ENCODE measurements at places on chromosomes 4 and X. TPM values are rescaled to one million over a fixed set of nuclear protein-coding genes. Genes with fewer than 3 reads are reported as not detected.

PRRG1 gene
- 11.5 TPM for polyA plus RNA-seq

MED14 gene
- 31.3 TPM for polyA plus RNA-seq

IL9R gene
- polyA plus RNA-seq: not detected

NELFA gene
- 57.1 TPM for polyA plus RNA-seq

GCNA gene
- 0.15 TPM for polyA plus RNA-seq

STS gene
- 5.4 TPM for polyA plus RNA-seq

POU3F4 gene
- 0.44 TPM for polyA plus RNA-seq

DGKK gene
- not detected for polyA plus RNA-seq

CCSER1 gene
- 0.48 TPM for polyA plus RNA-seq

DOCK11 gene
- polyA plus RNA-seq: 6.7 TPM

FSTL5 gene
- 0.46 TPM for polyA plus RNA-seq

RTL5 gene
- polyA plus RNA-seq: 38.0 TPM

BCLAF3 gene
- polyA plus RNA-seq: 2.3 TPM

IQCM gene
- polyA plus RNA-seq: not detected

Measured in brain (organoid and tissue), 16 donors.